CD8-positive, alpha-beta memory T cell (primary cell): ENCODE measurements at places on chromosomes 16 and 17. TPM values are rescaled to one million over a fixed set of nuclear protein-coding genes. Genes with fewer than 3 reads are reported as not detected.
A peak's percentile ranks its signal among the peaks of the same experiment; 100 is the strongest.

GRCh38 chr16:87715231-87715630, 50.6 kb downstream of the KLHDC4 start:
- H3K27ac ChIP-seq, result no peak overlapping the region
- peaks cover 32% of the 10 kb centered on the region for H3K4me1 ChIP-seq
- DNase-seq, result no peak
- peaks cover 22% of the 10 kb centered on the region for H3K36me3 ChIP-seq

DNA sequence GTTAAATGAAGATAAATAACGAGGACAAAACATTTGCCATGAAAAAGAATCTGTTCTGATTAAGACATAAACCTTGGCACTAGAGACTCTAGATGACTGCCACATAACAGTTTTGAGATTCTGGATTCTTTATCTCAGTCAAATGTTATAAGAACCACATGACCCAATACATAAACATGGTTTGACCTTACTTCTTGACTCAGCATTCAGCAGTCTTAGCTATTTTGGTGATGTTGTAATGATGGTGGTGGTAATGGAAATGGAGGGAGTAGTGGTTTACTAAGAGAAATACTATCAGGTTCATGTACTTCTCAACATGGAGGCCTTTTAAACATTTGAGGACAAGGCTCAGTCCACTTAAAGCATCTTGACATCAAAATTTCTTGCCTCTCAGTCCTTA, 925.4 kb downstream of the CDH11 start:
- H3K4me1 ChIP-seq, result no peaks in the 10 kb centered on the region
- DNase-seq, result no peak
- H3K27ac ChIP-seq, result no peak overlapping the region
- no peaks in the 10 kb centered on the region for H3K36me3 ChIP-seq
- H3K4me3 ChIP-seq, result no peak overlapping the region

DNA sequence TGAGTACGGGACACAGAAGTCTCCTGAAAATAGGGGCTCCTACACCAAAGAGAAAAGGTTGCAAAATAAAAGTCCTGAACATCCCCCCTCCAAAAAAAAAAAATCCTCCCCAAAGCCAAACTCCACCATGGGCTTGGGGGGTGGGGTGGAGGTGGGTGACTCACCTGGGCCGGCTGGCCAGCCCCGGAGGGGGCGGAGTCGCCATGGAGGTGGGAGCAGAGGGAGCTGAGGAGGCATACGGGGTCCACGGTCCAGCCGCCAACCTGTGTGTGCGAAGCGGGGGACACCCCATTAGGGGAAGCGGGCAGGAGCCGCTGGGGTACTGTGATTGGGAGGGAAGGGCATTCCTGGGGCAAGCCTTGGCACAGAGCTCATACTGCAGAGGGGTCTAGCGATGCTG, 31.0 kb downstream of the SRCIN1 start:
- H3K4me1 ChIP-seq, result peaks cover 5% of the 10 kb centered on the region
- H3K27me3 ChIP-seq, result peaks cover 84% of the 10 kb centered on the region
- H3K4me3 ChIP-seq, result no peak overlapping the region
- H3K27ac ChIP-seq, result no peak overlapping the region

DNA sequence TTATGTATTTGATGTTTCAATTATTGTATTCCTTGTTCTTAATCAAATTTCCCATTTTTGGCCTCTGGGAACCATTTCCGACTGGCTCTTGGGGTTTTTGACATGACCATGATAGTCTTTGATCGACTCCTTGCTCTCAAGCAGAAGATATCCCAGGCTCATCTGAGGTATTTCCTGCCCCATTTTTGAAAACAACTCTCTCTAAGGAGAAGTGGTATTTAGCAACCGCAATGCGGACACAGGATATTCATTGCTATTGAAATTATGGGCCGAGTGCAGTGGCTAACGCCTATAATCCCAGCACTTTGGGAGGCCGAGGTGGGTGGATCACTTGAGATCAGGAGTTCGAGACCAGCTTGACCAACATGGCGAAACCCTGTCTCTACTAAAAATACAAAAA, 5.5 kb downstream of the TANGO6 start:
- no peak for DNase-seq
- peaks cover 17% of the 10 kb centered on the region for H3K4me1 ChIP-seq
- H3K27me3 ChIP-seq, result no peaks in the 10 kb centered on the region
- no peaks in the 10 kb centered on the region for H3K36me3 ChIP-seq
- no peak overlapping the region for H3K4me3 ChIP-seq

PYY gene
- total RNA-seq, result not detected

DNA sequence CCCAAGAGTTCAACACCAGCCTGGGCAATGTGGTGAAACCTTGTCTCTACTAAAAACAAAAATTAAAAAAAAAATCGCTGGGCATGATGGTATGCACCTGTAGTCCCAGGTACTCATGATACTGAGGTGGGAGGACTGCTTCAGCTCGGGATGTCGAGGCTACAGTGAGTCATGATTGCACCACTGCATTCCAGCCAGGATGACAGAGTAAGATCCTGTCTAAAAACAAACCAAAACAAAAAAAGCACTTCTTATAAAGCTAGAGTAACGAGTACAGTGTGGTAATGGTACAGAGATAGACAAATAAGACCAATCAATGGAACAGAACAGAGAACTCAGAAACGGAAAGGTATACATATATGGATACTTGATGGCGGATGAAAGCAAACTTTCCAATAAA, 4.4 kb downstream of the NSMCE1 start:
- no peaks in the 10 kb centered on the region for H3K36me3 ChIP-seq
- H3K27me3 ChIP-seq, result no peaks in the 10 kb centered on the region
- no peak for DNase-seq

GRCh38 chr16:85798901-85799496, 345 bp downstream of the EMC8 start:
- H3K27me3 ChIP-seq, result no peaks in the 10 kb centered on the region
- peaks cover 30% of the 10 kb centered on the region for H3K36me3 ChIP-seq
- H3K4me1 ChIP-seq, result peaks cover 28% of the 10 kb centered on the region
- peak; percentile 43 for DNase-seq
- H3K4me3 ChIP-seq, result peak overlapping the region; percentile 92

LRRC46 gene
- 0.83 TPM for total RNA-seq

DNA sequence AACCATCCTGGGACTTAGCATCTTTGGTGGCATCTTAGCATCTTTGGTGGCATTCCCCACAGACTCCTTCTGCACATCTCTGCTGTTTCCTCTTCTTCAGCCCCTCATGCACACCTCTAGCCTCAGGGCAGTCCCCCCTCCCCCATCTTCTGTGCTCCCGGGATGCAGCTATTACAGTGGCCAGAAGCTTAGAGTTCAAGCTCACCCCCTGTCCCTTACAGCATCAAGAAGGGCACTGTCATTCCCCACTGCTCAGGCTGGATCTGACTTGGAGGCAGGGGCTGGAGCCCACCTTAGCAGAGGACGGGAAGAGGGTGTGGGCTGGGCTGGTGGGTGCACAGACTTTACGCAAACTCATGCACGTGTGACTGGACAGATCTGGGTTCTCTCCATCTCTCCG, 650 bp downstream of the EPN3 start:
- no peak overlapping the region for H3K27ac ChIP-seq
- no peaks in the 10 kb centered on the region for H3K36me3 ChIP-seq

MT2A gene
- total RNA-seq, result 285 TPM

MT1G gene
- 41.0 TPM for total RNA-seq

- no peak for DNase-seq
- peaks cover 16% of the 10 kb centered on the region for H3K36me3 ChIP-seq
- peak overlapping the region; percentile 49 for H3K4me3 ChIP-seq
- H3K4me1 ChIP-seq, result peaks cover 24% of the 10 kb centered on the region
- H3K27ac ChIP-seq, result peak overlapping the region; percentile 86
Measured at GRCh38 chr17:4950075-4950745, 709 bp upstream of the ENO3 start.

- peaks cover 32% of the 10 kb centered on the region for H3K4me1 ChIP-seq
- no peaks in the 10 kb centered on the region for H3K36me3 ChIP-seq
- DNase-seq, result no peak
- peaks cover 52% of the 10 kb centered on the region for H3K27me3 ChIP-seq
- H3K4me3 ChIP-seq, result no peak overlapping the region
Measured at GRCh38 chr17:49963626-49964302, 5.2 kb upstream of the DLX4 start.

TEX19 gene
- not detected for total RNA-seq

ARL5C gene
- not detected for total RNA-seq

XYLT1 gene
- total RNA-seq, result 9.1 TPM

GRCh38 chr17:56834380-56835263, 671 bp downstream of the DGKE start:
- no peaks in the 10 kb centered on the region for H3K27me3 ChIP-seq
- peaks cover 4% of the 10 kb centered on the region for H3K36me3 ChIP-seq
- peak; percentile 68 for DNase-seq
- H3K4me3 ChIP-seq, result peak overlapping the region; percentile 80

GRCh38 chr16:5196204-5196603, 98.6 kb upstream of the EEF2KMT start:
- H3K27ac ChIP-seq, result no peak overlapping the region
- no peaks in the 10 kb centered on the region for H3K4me1 ChIP-seq

DNA sequence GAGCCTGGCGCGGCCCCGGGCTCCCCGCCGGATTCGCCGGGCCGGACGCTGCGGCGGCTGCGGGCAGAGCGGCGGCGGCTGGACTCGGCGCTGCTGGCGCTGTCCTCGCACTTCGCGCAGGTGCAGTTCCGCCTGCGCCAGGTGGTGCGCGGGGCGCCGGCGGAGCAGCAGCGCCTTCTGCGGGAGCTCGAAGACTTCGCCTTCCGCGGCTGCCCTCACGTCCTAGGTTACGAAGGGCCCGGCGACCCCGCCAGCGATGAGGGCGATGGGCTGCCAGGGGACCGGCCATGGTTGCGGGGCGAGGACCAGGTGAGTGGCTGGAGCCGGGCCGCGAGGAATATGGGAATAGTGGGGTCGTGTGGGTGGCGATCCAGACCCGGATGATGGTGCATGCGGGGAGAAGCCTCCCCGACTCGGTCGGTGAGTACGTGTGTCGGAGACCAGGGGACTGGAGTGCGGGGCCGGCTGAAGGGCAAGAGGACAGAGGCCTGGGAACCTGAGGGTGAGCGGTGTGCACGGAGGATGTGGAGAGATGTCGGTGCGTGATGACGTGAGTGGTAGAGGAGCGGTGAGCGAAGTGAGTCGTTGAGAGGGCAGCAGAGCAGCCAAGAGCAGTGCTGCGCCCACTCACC, 517 bp downstream of the RUNDC1 start:
- no peaks in the 10 kb centered on the region for H3K27me3 ChIP-seq
- peak overlapping the region; percentile 70 for H3K27ac ChIP-seq
- peak overlapping the region; percentile 88 for H3K4me3 ChIP-seq
- no peaks in the 10 kb centered on the region for H3K36me3 ChIP-seq
- peaks cover 20% of the 10 kb centered on the region for H3K4me1 ChIP-seq
- peak; percentile 42 for DNase-seq

FOXF1 gene
- total RNA-seq, result not detected

CACNB1 gene
- 10.6 TPM for total RNA-seq
